ENCODE measurements at places on chromosomes 13 and 19. TPM values are rescaled to one million over a fixed set of nuclear protein-coding genes. Genes with fewer than 3 reads are reported as not detected.

Gene C19orf12
- total RNA-seq: 23.9 TPM

- DNase-seq: peak; percentile 64
These were observed 32.3 kb upstream of the FGF9 start for GRCh38 chr13:21638319-21639282.

- no peak for DNase-seq
These were observed 5.4 kb upstream of the UBL3 start for GRCh38 chr13:29855784-29856183.

GRCh38 chr19:56301155-56301554 is 13.5 kb downstream of the ZSCAN5A start:
- DNase-seq: no peak

Gene ADGRE2
- total RNA-seq: 0.07 TPM

Gene C13orf42
- 27.7 TPM for total RNA-seq
